ENCODE measurements at places on chromosomes 3 and 15.

DNA sequence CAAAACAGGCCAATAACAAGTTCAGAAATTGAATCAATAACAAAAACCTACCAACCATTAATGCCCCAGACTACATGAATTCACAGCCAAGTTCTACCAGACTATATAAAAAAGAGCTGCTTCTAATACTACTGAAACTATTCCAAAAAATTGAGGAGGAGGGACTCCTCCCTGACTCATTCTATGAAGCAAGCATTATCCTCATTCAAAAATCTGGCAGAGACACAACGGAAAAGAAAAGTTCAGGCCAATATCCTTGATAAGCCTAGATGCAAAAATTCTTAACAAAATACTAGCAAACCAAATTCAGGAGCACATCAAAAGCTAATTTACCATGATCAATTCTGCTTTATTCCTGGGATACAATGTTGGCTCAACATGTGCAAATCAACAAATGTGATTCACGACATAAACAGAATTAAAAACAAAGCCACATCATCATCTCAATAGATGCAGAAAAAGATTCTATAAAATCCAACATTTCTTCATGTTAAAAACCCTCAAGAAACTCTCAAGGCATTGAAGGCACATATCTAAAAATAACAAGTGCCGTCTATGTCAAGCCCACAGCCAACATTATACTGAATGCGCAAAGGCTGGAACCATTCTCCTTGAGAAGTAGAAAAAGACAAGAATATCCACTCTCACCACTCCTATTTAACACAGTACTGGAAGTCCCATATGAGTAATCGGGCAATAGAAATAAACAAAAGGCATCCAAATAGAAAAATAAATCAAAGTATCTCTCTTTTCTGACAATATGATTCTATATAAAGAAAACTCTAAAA is 573.6 kb upstream of the GRM7 start:
- no peaks in the 10 kb centered on the region for H3K36me3 ChIP-seq
- no peak overlapping the region for H3K27ac ChIP-seq
- H3K27me3 ChIP-seq, result no peaks in the 10 kb centered on the region
- no peak overlapping the region for H3K4me3 ChIP-seq

DNA sequence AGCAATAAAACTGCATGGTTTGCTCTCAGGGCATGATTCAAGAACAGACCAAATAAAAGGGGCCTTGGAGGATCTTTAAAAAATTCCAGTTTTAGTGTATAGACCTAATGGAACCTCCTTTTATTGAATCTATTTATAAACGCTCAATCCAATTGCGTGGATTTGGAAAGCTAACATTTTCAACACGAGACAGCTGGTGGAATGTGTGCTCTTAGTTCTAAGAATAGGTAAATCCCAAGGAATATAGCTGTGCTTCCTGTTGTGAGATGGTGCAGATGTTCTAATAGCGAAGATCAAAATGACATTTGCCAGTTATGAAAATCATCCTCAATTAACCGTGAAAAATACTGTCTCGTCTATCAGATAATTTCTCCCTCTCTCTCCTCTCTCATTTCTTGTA is 192.5 kb downstream of the ATP10A start:
- no peak for DNase-seq
- H3K4me1 ChIP-seq, result peaks cover 4% of the 10 kb centered on the region
- no peaks in the 10 kb centered on the region for H3K27me3 ChIP-seq
- H3K27ac ChIP-seq, result peak overlapping the region; percentile 12
- H3K36me3 ChIP-seq, result no peaks in the 10 kb centered on the region

GRCh38 chr3:142274908-142275307 is 49.5 kb upstream of the GK5 start:
- no peaks in the 10 kb centered on the region for H3K36me3 ChIP-seq
- no peak overlapping the region for H3K27ac ChIP-seq
- H3K4me1 ChIP-seq, result no peaks in the 10 kb centered on the region
- H3K27me3 ChIP-seq, result no peaks in the 10 kb centered on the region
- no peak for DNase-seq

DNA sequence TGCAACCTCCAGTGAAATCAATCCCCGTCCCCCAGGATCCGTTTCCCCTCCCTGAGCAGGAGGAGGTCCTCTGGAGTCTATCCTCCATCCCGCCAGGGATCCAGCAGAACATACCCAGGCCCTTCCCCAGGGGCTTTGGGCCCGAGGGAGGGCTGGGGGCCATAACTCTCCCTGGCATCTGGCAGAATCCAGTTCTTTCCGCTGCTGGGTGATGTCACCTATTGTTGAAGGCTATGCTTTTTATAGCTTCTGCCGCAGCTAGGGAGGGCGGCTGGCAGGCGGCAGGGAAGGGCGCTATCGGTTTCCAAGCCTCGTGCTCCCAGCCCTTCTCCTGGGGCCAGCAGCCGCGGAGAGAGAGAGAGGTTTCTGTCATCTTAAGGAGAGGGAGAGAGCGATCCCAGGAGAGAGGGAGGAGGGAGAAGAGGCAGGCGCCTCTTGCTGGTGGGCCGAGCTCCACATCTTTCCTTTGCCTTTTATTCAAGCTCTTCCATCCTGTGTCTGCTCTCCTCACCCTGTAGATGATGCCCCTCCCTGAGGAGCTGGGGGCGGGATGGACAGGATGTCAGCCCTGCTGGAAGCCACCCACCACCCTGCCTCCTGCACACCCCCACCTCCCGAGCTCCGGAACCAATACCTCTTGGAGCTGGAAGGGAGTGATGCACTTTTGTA is 120.1 kb downstream of the ANP32A start:
- H3K4me3 ChIP-seq, result no peak overlapping the region
- peaks cover 18% of the 10 kb centered on the region for H3K4me1 ChIP-seq
- H3K27me3 ChIP-seq, result no peaks in the 10 kb centered on the region
- H3K36me3 ChIP-seq, result no peaks in the 10 kb centered on the region
- H3K27ac ChIP-seq, result peak overlapping the region; percentile 24

- no peaks in the 10 kb centered on the region for H3K27me3 ChIP-seq
- no peak overlapping the region for H3K27ac ChIP-seq
- no peak overlapping the region for H3K4me3 ChIP-seq
- peaks cover 3% of the 10 kb centered on the region for H3K36me3 ChIP-seq
Measured at GRCh38 chr3:15292765-15293522, 39.4 kb downstream of the SH3BP5 start.

GRCh38 chr3:123422457-123422856 is 26.4 kb downstream of the ADCY5 start:
- no peak for DNase-seq
- no peak overlapping the region for H3K4me3 ChIP-seq
- H3K27ac ChIP-seq, result peak overlapping the region; percentile 86
- H3K27me3 ChIP-seq, result no peaks in the 10 kb centered on the region

DNA sequence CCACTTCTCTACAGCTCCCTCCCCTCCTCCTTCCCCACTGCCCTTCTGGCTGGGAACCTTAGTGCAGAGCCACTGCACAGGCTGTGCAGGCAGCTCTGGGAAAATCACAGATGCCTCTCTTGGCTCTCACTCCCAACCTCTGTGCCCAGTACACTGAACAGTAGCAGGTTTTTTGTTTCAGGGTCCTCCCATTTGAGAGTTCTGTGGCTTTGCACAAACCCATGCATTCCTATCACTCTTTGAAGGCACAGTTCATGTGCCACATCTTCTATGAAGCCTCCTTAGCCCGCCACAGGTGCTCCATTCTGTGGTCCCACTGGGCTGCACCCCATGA is 103.9 kb downstream of the SNRK start:
- H3K4me1 ChIP-seq, result peaks cover 17% of the 10 kb centered on the region
- no peak overlapping the region for H3K4me3 ChIP-seq
- no peaks in the 10 kb centered on the region for H3K27me3 ChIP-seq
- peak overlapping the region; percentile 79 for H3K27ac ChIP-seq
- H3K36me3 ChIP-seq, result no peaks in the 10 kb centered on the region
